RPMI8226 (cell line): ENCODE measurements at places on chromosomes 4 and X.

GRCh38 chr4:73275318-73275654 is 16.7 kb upstream of the ANKRD17 start:
- DNase-seq: no peak

- DNase-seq: no peak
These were observed 27.7 kb downstream of the DCUN1D4 start for GRCh38 chr4:51870441-51871188.

DNA sequence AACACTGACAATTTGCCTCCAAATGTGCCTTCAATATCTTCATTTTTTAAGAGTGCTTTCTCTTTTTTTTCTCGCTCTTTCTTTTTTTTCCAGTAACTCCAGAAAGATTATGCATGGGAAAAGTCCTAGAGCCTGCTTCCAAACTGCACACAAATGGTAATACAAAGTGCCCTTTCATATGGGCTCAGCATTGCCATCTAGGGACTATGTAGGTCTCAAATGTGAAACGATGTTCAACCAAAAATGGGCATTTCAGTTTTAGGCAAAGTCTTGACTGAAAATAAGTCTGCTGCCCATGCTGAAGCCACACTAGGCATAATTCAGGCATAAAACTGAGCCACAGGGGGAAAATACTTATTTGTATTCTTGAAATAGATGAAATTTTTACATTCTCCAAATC is 65.6 kb downstream of the SYNPO2 start:
- no peak for DNase-seq

DNA sequence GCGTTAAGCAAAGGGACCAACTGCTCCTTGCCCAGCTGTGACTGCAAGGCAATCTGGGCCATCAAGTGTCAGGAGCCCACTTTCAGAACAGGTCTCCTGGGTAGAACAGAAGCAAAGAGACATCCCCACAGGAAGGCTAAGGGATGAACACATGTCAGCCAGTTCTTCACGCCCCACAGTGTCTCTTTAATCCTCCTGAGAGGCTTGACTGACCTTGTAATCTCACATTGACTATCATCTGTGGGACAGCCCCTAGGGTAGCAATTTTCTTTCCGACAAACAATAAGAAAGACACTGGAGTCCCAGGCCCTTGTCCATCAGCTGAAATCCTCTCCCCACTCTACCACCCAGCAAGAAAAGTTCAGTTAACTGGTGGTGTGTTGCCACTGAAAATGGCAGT is 1.0 kb downstream of the CHRDL1 start:
- no peak for DNase-seq

- no peak for DNase-seq
These were observed 1232.4 kb downstream of the STIM2 start for GRCh38 chr4:28093071-28093470.
